ENCODE measurements at places on chromosomes 5 and 9. TPM values are rescaled to one million over a fixed set of nuclear protein-coding genes. Genes with fewer than 3 reads are reported as not detected.

DNA sequence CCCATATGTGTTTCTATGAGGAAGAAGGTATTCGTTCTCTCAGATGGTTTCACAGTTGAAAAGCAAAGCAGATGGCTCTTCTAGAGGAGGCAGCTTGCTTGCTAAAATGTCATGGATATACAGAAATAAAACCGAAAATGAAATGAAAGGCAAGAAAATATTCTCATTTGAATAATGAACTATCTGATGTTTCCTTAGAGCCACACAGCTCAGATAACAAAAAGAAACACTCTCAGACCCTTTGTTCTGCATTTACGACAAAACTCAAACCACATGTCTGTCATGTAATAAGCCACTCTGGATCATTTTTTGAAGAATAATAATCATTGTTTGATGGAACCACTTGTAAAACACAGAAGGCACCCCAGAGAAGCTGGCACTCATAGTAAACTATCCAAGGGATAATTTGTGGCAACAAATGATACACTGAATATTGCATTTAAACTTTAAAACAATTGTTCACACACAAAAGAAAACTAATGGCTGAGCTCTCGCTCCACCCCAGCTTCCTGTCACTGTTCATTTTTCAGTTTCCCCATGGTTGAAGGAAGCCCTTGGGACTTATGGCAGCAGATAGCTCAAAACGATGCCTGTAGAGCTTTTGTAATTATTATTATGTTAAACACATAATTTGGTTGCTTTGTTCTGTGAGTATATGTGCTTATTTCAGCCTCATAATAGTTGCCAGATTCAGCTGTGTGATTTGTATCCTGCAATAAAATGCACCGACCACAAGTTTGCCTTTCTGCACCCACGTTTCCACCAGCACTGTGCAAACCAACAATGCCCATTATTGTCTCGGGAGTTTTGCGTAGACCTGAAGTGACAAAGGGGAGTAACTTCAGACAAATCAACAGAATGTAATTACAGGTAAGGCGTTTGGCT lies 256.0 kb downstream of the TMEM167A start:
- DNase-seq: no peak

GRCh38 chr9:76817489-76817888 lies 53.3 kb downstream of the PCA3 start:
- DNase-seq: no peak

Gene SLC46A2
- total RNA-seq: 0.28 TPM

GRCh38 chr9:128910906-128911305 lies 9.9 kb upstream of the PHYHD1 start:
- DNase-seq: no peak

DNA sequence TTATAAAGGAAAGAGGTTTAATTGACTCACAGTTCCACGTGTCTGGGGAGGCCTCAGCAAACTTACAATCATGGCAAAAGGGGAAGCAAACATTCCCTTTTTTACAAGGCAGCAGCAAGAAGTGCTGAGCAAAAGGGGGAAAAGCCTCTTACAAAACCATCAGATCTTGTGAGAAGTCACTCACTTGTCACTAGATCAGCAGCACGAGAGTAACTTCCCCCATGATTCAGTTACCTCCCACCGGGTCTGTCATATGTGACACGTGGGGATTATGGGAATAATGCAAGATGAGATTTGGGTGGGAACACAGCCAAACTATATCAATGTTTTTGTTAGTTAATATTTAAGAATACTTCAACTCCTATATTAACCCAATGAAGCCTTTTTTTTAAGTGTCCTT lies 275.2 kb upstream of the CDH9 start:
- DNase-seq: no peak

Gene RFESD
- total RNA-seq: 1.1 TPM

DNA sequence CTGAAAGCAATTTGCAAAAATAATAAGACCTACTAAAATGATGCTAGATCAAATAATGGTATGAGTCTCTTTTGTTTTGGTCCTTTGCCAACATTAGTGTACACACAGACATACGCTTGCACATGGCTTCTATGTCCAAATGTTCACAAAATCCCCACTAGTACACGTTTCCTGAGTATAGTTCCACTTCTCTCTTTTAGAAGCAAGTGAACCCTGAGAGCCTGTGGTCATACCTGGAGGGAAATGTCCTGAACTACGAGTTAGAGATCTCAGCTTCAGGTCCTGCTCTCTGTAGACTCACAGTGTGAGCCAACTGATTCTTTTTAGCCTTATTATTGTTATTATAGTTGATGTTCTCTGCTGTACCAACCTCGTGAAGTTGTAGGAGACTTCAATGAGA lies 47.3 kb upstream of the ACTBL2 start:
- no peak for DNase-seq

GRCh38 chr9:130419521-130420035 lies 25.2 kb upstream of the ASS1 start:
- DNase-seq: peak; percentile 57

- DNase-seq: no peak
These were observed 4.1 kb downstream of the RPL35 start for GRCh38 chr9:124857533-124858162.

GRCh38 chr9:137876269-137876668 lies 1.3 kb upstream of the CACNA1B start:
- DNase-seq: no peak

Gene SPINK4
- total RNA-seq: not detected

GRCh38 chr5:137938751-137939143 lies 49.5 kb downstream of the PKD2L2 start:
- DNase-seq: no peak

GRCh38 chr9:102439583-102439982 lies 555.5 kb upstream of the CYLC2 start:
- DNase-seq: no peak

- DNase-seq: no peak
These were observed 129.7 kb downstream of the CEMIP2 start for GRCh38 chr9:71638627-71639026.

Gene IL3
- total RNA-seq: not detected

DNA sequence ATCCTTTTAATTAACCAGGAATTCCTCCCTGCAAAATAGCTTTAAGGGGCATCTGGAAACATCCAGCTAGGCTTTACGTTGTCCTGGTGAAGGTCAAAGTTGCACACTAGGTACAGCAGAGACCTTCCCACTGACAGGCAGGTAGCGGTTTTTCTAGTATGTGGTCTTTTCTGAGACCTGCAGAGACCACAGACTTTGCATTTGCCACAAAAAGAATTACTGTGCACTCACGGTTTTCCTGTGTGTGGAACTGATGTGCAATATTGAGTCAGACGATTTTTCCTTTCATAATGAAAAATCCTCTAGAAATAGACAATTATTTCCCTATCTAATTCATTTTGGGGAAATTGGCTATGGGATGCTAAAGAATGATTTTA lies 417.0 kb upstream of the ADAMTSL1 start:
- no peak for DNase-seq

- DNase-seq: no peak
These were observed 74.2 kb downstream of the UGCG start for GRCh38 chr9:111970827-111971226.

DNA sequence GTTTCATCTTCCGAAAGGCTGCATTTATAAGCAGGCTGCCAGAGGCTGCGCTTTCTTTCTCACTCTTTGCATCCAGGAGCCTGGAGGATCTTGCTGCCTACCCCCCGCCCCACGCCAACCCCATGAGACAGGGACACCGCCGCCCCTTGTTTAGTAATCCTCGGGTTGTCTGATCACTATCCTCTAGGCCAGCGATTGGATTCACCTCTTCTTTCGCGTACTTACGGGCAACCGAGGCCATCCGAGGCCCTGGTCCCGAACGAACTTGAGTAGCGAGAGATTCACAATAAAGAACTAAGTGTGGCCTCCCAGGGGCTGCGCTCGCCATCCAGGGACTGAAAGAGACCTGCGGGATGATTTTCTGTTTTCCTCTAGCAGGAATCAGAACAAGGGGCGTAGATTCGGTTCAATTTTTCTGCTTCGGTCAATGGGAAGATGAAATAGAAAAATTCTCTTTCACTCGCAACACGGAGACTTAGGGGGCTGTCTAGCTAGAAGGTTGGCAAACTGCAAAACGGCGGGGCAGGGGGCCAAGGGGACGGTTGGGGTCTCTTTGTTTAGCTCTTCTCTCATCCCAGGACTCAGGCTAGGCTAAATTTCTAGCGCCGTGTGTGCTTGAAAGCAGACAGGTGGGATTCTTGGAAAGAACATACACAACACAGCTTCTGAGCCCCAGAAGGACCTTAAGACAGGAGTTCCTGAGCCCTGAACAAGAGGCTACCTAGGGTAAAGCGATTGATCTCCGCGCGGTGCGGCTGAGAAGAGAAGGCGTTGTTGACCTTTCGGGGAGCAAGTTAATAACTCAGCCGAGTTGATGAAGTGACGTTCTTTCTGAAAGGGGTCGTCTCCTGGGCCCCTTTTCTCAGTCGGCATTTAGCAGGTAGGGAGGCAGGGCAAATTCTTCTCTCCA lies 5.8 kb upstream of the ISL1 start:
- DNase-seq: no peak

DNA sequence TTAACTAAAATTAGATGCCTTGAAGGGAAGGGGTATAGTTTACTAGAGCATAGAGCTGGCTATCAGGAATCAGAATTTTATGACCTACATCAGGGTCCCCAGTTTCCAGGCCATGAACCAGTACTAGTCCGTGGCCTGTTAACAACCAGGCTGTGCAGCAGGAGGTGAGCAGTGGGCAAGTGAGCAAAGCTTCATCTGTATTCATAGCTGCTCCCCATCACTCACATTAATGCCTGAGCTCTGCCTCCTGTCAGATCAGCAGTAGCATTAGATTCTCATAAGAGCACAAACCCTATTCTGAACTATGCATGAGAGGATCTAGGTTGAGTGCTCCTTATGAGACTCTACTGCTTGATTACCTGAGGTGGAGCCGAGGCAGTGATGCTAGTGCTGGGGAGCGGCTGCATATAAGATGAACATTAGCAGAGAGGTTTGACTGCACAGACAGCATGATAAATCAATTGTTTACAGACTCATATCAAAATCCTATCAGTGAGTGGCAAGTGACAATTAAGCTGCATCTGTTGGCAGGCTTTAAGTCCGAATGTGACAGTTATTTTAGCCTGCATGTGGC lies 44.6 kb downstream of the TAF11L14 start:
- no peak for DNase-seq

Gene RPL37
- total RNA-seq: 738 TPM

Gene SLC36A2
- not detected for total RNA-seq

- no peak for DNase-seq
These were observed 36.7 kb downstream of the NFIB start for GRCh38 chr9:14277244-14277643.

Gene FOXD4L6
- not detected for total RNA-seq

- no peak for DNase-seq
These were observed 123.8 kb downstream of the NR3C1 start for GRCh38 chr5:143279698-143280097.

- no peak for DNase-seq
These were observed 2.1 kb downstream of the ZDHHC21 start for GRCh38 chr9:14690948-14691730.

DNA sequence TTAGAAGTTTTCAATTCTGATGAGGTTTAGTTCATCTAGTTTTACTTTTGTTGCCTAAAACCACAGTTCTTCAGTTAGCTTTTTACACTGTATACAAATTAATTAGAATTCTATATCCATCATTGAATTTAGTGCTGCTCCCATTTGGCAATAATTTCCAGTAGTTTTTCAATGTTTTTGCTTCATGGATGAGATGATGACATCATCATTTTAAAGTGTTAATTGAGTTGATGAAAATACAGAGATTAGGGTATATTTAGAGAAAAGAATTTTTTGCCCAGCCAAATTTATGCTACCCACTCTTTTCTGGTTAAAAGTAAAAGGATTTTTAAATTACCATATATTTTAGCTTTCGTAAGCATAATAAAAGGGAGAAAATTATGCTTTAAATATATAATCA lies 323.8 kb downstream of the TMEM167A start:
- no peak for DNase-seq

GRCh38 chr9:119020730-119021333 lies 348.4 kb downstream of the BRINP1 start:
- DNase-seq: no peak

GRCh38 chr5:169146158-169146557 lies 154.8 kb downstream of the SLIT3 start:
- DNase-seq: no peak

DNA sequence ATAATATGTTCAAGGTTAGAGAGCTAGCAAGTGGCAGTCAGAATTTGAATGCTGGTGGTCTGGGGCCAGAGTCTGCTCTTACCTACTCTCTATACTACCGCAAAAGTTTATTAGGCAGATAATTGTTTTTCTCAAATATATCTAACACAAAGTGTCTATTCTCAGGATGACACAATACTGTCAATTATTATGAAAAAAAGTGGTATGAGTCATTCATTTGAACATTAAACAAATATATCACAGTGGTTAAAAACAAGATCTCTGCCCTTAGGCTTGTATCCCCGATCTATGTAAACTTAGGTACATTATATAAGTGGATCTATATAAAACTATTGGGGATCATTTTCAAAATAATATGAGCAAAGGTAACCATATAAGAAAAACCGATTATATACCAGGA lies 354.9 kb downstream of the CETN3 start:
- no peak for DNase-seq

DNA sequence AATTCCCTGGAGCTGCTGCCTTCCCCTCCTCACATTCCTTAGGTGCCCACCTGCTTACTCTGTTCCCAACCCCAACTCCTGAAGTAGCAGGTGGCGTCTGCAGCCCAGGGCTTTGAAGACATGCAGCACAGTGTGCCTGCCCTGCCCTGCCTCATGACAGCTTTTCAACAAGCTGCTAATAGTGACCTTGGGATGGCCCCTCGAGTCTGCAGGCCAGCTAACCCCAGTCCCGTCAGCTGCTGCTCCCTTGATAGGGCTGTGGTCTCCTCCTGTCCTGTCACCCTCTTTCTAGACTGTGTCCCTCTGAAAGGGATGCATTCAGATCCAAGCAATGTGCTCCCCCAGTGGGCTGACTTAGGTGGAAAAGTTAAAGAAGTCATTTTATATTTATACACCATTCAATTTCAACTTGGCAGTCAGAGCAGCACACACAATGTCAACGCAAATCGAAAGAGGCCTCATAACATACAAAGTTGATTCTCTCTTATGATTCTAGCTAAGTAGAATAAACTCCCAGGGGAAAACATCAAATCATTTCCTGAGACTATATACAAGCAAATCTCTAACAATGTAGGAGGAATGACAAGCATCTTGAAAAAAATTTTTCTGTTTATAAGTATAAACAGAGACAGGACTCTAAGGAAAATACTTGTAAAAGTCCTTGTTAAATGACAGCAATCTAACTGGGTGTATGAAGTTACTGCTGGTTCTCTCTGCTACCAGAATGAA lies 37.9 kb downstream of the ADRB2 start:
- DNase-seq: no peak

Gene PCDHA1
- not detected for total RNA-seq

Gene ARL14EPL
- total RNA-seq: not detected

GRCh38 chr9:26504057-26504456 lies 388.5 kb downstream of the CAAP1 start:
- no peak for DNase-seq

Measured in posterior vena cava (tissue), 2 donors.